ENCODE measurements at places on chromosomes 1 and 21.

DNA sequence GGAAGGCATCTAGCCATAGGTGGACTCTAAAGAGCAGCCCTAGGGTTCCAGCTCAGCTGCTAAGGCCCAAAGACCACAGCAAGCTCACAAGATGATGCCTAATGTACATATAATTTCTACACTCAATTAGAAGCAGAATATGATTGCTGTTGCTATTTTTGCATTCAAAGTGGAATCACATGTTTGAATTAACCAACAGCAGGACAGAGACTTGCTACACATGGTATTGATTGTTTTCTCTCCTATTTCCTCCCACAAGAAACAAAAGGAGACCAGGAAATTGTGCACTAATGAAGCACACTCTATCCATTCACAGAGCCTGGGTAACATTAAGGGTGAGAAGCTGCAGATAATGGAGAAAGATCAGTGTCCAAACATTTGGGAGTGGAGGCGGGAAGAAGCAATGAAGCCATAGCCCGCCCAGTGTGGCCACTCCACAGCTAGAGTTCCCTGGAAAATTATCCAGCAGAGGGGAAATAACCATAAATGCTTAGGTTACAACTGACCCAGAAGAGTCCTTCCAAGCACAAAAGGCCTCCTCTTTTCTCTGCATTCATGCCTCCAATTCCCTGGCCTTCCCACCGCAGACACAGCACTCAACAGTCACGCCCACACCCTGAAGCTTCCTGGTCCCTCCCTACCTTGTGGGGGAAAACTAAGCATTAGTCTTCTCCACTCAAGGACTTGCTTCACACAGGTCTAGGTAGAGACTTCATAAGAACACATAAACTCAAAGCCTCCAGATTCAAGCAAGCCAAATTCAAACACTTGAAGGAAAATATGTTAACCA, 7.5 kb downstream of the CNN3 start:
- no peak for DNase-seq

GRCh38 chr1:64581135-64581842, 111.4 kb downstream of the CACHD1 start:
- DNase-seq, result no peak

DNA sequence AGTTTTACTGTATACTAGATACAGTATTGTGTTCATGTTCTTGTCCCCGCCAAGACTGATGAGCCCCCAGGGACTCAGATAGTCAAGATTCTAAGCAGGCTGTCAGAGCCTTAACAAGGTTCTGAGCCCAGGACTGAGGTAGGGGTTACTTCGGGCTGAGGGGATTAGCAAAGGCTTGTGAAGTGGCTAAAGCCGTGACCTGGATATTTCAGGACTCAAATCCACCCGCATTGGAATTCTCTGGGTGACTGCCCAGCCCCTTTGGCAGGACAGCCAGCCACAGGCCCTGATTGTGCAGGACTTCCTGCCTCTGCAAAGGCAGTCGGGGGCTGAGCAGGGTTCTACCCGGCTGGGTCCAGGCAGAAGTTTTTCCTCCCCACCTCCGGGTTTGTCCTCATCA, at the start of gene PLA2G5:
PLA2G5 (plus strand) TSS at position 321 of the 400 bp plus-strand sequence. CDS start 14,637 bp downstream, outside the sequence.
- DNase-seq, result peak; percentile 10

GRCh38 chr1:170073893-170074249, 624 bp downstream of the KIFAP3 start:
- DNase-seq, result no peak

- DNase-seq, result no peak
Measured at GRCh38 chr1:230280054-230280795, 145.9 kb downstream of the PGBD5 start.

GRCh38 chr21:30567617-30568016, 6.5 kb upstream of the KRTAP19-7 start:
- DNase-seq, result no peak

DNA sequence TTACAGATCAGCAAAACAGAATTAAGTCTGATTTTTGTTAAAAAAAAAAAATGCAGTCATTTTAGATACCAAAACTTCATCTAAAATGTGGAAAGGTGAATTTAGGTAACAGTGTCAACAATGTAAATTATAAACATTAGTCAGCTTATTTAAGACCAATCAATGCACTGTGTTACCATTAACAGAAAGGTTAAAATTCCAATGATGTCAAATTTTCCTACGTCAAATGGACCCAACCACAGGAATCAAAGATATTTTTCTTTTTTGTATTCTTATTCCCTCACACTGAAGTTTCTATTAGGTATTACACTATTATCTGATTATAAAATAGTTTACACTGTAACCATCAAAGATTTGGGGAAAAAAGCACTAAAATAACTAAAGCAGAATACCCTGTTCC, 6.5 kb downstream of the ARHGAP29 start:
- no peak for DNase-seq

GRCh38 chr1:10829067-10829818, 32.8 kb upstream of the CASZ1 start:
- DNase-seq, result no peak

DNA sequence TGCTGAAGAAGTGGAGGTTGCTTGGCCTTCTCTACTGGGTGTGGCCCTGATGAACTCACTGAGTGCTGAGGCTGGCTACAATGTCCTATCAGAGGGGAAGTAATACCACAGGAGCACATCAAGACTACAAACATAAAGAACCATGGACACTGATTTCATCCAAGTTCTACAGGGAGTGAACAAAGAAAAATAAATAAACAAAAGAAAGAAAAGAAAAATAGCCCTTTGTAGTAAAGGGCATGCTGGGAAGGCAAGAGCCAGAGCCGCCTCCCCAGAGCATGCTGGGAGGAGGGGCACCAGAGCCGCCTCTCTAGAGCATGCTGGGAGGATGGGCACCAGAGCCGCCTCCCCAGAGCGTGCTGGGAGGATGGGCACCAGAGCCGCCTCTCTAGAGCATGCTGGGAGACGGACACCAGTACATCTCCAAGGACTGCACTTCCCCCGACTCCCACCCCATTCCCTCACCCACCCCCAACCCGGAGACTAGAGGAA, 65.9 kb downstream of the LAMC2 start:
- no peak for DNase-seq

DNA sequence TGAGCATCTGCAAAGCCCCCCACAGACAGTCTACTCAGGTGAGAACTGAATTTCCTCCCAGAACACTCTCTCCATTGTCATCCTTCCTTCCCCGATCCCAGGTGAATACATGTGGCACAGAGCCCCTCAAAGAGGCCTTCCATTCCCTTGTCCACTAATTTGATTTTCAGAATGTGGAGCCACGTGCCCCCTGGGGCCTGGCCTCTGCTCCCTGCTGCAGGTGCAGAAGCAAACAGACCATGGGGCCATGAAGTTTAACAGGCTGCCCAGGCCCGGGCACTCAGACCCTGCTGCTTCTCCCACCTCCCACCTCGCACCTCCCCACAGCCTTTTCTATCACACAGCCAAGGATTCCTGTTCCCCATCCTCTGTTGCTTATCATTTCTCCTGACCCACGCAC, 243.8 kb upstream of the RAB4A start:
- DNase-seq, result no peak

DNA sequence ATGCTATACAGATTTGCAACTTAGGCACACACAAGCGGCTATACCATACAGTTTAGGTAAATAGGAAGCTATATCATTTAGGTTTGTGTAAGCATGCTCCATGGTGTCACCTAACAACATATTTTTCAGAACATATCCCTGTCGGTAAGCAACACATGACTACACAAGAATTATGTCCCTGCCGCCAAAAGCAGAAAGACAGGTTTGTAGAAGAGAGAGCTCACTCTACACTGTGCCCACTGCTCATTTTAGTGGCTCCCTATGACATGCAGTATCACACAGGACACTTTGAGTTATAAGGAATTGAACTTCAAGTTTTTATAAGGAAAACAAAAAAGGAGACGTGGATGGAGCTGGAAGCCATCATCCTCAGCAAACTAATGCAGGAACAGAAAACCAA, 132.5 kb upstream of the KAZN start:
- no peak for DNase-seq

- no peak for DNase-seq
Measured at GRCh38 chr1:22619798-22620197, 16.6 kb upstream of the C1QA start.

DNA sequence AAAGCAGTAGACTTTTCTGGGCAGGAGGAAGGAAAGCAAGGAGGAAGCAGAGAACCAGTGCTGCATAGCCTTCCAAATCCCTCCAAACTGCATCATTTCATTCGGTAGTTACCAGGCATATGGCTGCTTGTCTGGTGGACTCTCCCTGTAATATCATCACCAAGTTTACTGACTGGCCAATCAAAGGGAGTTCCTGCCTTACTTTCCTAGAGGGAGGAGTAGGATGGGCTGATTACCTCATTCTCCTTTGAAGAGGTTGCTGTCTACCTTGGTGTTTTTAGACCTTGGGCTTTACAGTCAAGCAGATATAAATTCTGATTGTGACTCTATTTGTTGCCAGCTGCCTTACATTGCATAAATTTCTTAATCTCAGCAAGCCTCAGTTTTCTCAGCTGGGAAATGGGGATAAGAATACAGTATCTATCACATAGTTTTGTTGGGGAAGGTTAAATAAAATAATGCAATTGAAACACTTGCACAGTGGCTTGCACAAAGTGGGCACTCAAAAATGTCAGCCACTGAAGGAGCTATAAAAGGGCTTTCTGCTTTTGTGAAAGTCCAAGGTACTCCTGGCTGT, 297.3 kb upstream of the PROX1 start:
- DNase-seq, result no peak

DNA sequence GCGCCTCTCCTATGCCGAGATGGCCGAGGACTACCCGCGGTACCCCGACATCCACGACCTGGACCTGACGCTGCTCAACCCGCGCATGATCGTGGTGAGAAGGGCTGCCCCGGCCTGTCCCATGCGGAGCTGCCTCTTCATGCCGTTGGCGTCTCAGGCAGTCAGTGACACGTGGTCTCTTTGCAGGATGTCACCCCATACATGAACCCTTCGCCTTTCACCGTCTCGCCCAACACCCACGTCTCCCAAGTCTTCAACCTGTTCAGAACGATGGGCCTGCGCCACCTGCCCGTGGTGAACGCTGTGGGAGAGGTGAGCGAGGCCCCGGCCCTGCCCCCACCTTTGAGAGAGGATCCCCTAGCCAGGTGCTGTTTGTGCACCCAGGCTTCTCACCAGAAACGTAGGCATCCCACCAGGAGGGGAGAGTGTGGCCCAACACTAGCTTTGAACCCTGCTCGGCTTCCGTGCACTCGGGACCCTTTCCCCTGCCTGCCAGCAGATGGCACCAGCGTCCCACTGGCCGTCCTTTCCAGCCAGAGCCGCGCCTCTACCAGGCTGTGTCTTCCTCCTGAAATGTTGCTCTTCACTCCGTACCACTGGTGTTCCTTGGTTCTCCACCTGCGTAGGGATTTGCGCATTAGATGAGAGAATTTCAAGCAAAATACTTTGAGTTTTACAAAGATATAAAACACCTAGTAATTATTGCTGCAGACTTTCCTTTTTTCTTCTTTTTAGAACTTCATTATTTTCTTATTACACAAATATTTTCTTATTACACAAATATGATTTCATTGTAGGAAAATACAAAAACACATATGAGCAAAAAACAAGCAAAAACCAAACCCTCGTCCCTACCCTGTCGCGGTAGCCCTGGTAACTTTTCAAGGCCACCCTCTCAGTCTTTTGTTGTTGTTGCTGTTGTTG, 9.0 kb downstream of the NPPA start:
- DNase-seq, result peak; percentile 48
